ENCODE measurements at places on chromosomes 12 and 14.

GRCh38 chr12:130804216-130804615 lies 34.8 kb downstream of the STX2 start:
- no peak for DNase-seq

- no peak for DNase-seq
Observed at GRCh38 chr12:92900941-92901340, 28.2 kb downstream of the EEA1 start.

DNA sequence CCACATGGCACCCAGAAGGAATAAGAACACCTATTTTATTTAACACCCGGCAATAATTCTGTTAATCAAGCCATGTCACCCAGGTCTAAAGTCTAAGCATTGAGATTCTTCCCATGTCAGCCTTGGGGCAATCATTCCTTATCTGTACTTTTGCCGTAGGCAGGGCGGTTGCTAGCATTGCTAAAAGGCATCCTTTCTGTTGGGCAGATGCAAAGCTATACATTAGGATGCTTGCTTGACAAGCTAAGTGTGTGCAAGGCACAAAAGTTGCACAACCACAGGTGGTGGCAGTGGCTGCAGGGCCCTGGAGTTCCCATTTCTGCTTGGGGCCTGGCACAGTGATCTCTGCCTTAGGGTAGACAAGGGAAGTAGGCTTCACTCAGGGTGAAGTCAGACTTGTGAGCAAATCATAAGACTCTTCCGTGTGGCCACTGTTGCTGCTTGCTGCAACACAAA lies 12.5 kb upstream of the GALNT6 start:
- no peak for DNase-seq

- DNase-seq, result no peak
Observed at GRCh38 chr14:44162197-44162596, 344.9 kb downstream of the FSCB start.

DNA sequence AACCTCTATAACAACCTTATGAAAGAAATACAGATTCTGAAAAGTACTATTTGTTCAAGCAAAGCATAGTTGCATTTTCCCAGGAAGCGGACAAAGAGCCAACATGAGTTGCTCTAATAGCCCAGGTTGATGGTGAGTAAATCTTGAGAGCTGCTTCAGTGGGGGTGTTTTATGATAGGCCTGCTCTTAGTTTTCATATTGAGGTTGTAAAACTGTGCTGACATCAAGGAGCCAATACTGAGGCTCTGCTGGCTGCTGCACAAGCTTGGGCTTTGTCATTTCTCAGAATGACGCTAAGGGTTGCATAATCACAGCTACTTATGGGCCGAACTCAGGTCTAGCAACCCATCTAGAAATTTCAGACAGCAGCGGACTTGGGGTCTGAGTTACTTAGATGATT lies 11.5 kb downstream of the TBC1D30 start:
- DNase-seq, result no peak

DNA sequence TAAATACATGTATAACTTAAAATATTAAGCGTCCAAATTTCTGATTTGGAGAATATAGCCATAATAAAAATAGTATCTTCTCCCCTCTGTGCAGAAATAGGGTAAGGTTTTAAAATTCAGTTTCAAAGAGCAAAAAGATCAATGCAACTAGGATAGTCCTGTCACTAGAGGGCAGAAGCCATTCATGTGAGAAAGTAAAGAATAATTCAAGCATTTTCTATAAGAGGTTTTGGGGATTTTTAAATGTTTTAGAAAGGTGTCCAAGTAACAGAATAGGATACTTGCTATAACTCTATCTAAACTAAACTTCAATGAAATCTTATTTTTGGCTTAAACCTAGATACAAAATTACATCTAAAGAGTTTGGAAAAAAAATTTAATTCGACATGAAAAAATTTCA lies 50.3 kb downstream of the ADAMTS20 start:
- no peak for DNase-seq

GRCh38 chr12:28223858-28224257 lies 33.6 kb downstream of the CCDC91 start:
- no peak for DNase-seq

GRCh38 chr12:67357376-67358125 lies 88.4 kb downstream of the CAND1 start:
- no peak for DNase-seq

- DNase-seq, result no peak
Observed at GRCh38 chr14:92654239-92654901, 94.1 kb downstream of the LGMN start.

DNA sequence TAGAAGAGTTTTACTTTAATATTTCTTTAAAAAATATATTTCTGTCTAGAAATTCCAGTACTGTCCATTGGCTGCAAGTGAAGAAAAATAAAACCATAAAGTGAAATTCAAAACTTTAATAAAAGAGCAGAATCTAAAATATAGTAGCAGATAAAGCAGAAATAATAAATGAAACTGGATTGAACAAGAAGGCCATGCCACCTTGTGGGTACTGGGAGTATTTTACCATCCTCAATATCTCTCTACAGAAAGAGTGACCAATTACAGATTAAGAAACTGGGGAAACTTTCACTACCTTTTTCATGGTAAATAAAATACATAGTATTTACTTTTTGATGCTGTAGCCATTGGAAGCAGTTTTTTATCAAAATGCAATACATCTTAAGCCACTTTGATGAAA lies 220.5 kb downstream of the BCAT1 start:
- no peak for DNase-seq

DNA sequence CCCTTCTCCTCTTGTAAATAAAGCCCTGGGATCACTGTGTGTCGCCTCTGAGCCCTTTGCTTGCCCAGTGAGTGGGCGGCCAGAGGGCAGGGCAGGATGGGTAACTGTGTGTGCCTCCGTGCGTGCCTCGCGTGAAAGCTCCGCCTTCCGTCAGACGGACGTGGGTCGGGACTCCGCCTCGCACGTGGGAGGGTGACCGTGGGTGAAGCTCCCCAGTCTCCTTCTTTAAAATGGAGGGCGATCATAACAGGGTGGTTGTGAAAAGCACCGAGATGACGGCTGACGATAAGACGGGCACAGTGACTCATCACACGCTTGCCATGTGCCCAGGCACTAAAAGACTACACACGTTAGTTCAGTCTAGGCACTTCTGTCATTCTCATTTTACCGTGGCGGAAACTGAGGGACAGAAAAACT lies 9.2 kb downstream of the PHB2 start:
- DNase-seq, result no peak

GRCh38 chr14:34164162-34164864 lies 213.4 kb upstream of the EGLN3 start:
- no peak for DNase-seq

GRCh38 chr12:80176706-80177105 lies 77.4 kb downstream of the OTOGL start:
- DNase-seq, result no peak

DNA sequence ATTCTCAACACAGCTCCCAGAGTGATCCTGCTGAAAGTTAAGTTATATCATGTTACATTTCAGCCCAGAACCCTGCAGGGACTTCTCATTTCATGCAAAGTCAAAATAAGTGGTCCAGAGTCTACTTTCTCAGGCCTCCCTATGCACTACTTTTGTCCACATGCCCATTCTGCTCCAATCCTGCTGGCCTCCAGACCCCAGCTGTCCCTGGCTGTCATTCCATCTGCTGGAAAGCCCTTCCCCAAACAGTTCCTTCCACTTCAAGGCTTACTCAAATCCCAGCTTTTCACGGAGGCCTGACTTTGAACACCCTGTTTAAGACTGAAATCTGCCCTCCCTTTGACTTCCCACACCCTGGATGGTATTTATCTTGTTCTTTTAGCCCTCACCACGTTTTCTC lies 109.8 kb upstream of the DNM1L start:
- no peak for DNase-seq

GRCh38 chr14:31827325-31827724 lies 249.8 kb upstream of the ARHGAP5 start:
- DNase-seq, result no peak

DNA sequence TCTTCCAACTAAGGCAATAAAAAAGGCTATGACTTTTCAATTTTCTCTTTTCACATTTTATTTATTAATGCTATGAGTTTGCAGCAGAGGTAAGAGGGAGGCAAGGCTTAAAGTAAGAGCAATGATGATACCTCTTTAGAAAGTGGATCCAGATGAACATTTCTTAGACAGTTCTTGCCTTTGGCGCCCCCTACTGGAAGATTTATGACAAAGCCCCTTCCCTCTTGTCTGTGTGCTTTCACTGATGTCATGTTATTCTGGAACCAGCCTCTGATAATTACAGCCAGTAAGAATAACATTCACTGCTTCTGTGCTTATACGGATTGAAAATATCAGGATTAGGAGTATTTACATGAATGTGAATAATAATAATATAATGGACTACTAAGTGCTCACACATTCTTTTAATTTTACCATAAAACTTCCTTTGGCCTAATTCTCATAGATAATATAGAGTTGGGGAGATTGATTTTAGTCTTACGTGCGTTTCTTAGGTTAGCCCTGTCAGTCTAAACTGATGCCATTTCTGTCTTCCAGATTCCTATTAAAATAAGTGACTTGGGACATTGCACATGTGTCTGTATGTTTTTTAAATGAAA lies 1929.9 kb upstream of the SEL1L start:
- DNase-seq, result peak; percentile 54

GRCh38 chr12:100703337-100703736 lies 91.2 kb upstream of the ANO4 start:
- no peak for DNase-seq

DNA sequence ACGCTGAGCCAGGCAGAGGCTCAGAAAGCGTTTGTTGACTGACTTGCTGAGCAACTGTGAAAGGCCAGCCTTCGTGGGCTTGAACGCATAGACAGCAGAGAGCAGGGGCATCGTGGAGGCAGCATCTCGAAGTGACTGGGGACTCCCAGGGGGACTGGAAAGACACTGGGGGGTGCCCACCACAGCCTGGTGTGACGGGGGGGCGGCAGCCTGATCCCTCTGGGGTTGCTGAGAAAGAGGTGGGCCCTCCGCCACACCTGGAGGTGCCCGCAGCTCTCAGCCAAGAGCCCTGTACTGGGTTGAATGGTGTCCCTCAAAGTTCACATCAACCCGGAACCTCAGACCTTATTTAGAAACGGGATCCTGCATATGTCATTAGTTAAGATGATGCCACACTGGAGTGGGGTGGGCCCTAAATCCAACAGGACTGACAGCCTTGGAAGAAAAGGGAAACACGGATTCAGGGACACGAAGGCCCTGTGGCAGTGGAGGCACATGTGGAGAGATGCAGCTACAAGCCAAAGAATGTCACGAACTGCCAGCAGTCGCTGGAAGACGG lies 84.6 kb downstream of the RFLNA start:
- DNase-seq, result no peak

DNA sequence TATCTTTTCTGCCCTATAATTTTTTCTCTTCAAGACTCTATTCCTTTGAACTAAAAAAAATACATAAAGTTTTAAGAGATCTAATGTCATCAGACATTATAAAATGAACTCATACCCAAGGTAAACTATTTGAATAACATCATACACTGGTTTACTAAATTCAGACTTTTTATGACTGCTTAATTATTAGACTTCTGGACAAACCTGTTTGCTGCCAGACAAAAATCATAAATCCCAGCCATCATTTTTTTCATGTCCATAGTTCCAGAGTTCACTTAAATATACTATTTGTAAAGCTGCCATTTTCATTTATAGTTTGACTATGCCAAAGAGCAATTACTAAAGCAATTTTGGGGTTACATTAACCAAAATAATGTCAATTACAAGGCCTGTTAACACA lies 34.0 kb downstream of the USP44 start:
- DNase-seq, result no peak

DNA sequence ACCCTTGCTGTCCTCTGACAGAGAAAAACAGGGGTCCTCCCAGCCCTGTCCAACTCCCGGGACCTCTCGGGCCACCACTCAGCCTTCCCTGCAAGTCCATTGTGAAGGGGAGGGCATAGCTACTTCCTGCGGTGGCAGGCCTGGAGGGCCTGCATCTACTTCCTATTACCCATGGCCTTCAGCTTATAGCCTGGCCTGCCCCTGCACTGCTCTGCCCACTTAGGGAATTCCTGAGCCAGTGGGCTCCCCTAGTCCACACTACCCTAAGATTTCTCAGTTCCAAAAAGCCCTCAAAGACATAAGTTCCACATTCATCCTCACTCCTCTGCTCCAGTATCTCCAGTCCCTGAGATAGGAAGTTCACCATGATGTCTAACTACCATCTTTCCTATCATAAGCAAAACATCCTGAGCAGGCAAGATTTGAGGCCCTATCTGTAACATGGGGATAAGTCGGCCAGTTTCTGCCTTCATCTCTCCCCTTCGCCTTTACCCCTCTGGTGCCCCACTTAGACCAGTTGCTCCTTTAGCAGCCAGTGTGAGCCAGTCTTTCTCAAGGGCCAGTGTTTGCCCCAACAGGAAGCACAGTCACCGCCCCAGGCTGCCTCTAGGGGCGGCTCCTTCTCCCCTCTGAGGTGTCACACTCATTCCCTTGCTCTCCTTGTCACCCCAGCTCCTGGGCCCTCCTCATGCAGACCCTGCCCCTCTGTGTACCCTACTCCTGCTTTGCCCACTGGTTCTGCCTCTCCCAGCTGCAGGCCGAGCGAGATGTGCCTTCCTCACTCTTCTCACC lies 10.9 kb downstream of the HDAC7 start:
- DNase-seq, result no peak

- DNase-seq, result no peak
Observed at GRCh38 chr12:25981597-25981996, 23.1 kb downstream of the RASSF8 start.

DNA sequence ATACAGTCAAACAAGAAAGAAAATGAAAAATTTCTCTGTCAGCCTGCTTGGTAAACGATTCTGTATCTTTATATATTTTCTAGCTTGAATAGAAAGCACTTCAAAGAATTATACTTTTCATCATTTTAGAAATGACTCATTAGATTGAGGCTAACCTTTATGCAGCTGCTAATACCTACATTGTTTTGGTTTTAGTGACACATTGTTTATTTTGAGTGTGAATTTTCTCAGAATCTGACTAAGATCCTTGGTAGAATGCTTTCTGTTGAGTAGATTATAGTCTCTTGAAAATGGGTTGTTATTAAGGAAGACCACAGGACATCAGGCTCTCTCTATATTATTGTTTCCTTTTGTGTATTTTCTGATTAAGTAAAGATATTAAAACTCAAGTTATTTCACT lies at the start of gene PMCH:
PMCH (minus strand) TSS at position 45 of the 400 bp plus-strand sequence. CDS start 63 bp downstream, outside the sequence.
- no peak for DNase-seq

DNA sequence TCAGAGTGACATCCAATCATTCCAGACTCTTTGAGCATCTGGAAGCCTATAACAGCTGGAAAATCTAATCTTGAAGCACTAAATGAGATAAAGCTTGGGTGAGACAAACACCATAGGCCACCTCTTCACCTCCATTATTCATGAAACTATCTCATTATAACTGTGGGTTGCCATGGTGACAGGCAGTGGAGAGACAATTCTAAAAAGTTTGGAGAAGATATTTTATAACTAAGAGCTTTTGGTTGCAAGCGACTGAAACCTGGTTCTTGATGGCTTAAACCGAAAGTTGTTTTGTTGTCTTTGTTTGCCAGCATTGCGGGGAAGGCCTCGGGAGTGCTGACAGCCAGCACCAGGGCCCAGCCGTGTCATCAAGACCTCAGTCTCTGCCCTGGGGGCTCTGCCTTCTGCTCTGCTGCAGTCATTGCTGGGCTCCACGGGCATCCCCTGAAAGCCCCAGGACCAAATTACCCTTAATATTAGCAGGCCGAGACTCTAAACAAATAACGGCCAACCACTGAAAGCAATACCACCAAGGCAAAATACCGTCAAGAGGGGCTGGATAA lies 353.6 kb upstream of the SFSWAP start:
- DNase-seq, result no peak

Data from ecto neural progenitor cell (in vitro differentiated cells).